WERI-Rb-1 (cell line): ENCODE measurements at places on chromosomes 1 and 21.

DNA sequence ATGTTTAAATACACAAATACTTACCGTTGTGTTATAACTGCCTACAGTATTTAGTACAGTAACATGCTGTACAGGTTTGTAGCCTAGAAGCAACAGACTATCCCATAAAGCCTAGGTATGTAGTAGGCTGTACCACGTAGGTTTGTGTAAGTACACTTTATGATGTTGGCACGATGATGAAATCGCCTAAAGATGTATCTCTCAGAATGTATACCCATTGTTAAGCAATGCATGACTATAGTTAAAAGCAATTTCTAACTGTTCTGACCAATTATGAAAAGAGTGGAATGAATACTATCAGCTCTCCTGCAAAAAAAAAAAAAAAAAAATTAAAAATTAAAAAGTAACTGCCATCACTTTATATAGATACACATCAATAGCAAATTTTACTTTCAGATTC is 11.4 kb downstream of the HP1BP3 start:
- DNase-seq = no peak

GRCh38 chr1:101039245-101039644 is 13.7 kb upstream of the DPH5 start:
- no peak for DNase-seq

- DNase-seq = peak; percentile 6
Measured at GRCh38 chr1:99003581-99004253, 944 bp downstream of the PLPPR5 start.

GRCh38 chr1:9759939-9760338 is 63.8 kb downstream of the CLSTN1 start:
- DNase-seq = no peak
